ENCODE measurements at places on chromosomes 12 and 14. TPM values are rescaled to one million over a fixed set of nuclear protein-coding genes. Genes with fewer than 3 reads are reported as not detected.

GRCh38 chr14:61860294-61860918 lies 98.2 kb downstream of the SNAPC1 start:
- no peaks in the 10 kb centered on the region for H3K27me3 ChIP-seq
- no peaks in the 10 kb centered on the region for H3K4me1 ChIP-seq
- no peak overlapping the region for H3K27ac ChIP-seq
- peak; percentile 85 for DNase-seq

DNA sequence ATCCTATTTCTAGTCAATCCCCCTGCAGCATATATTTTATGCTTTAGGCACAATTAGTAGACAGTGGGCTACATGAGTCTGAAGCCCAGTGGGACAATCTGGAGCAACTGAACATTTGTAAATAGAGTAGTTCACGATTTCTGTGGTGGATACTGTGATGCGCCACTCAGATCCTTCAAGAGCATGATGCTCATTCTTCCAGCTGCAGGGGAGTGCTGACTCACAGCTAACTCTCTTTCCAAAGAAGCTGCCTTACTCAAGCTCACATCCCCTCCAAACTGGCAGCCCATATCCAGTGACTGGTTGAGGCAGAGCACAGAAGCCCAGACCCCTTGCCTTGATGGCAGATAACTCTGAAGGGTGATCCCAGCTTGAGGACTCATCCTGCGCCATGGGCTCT lies 224.2 kb upstream of the EEA1 start:
- no peak overlapping the region for H3K4me3 ChIP-seq
- no peaks in the 10 kb centered on the region for H3K27me3 ChIP-seq
- peaks cover 5% of the 10 kb centered on the region for H3K4me1 ChIP-seq
- peak; percentile 8 for DNase-seq
- H3K27ac ChIP-seq, result no peak overlapping the region
- H3K36me3 ChIP-seq, result no peaks in the 10 kb centered on the region

DNA sequence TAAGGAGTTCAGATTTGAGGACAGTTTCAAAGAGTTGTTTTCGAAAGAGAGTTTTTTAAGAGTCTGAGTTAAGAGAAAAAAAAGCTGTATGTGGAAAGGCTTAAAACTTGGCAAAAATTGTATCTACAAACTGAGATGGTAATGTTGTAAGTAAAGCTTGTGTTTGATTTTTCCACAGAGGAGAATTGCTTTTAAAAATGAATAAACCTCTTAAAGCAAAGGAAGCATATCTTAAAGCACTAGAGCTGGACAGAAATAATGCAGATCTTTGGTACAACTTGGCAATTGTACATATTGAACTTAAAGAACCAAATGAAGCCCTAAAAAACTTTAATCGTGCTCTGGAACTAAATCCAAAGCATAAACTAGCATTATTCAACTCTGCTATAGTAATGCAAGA lies 50.3 kb downstream of the TMTC3 start:
- H3K27ac ChIP-seq, result no peak overlapping the region
- no peaks in the 10 kb centered on the region for H3K27me3 ChIP-seq
- H3K36me3 ChIP-seq, result peaks cover 16% of the 10 kb centered on the region
- peaks cover 14% of the 10 kb centered on the region for H3K4me1 ChIP-seq
- no peak overlapping the region for H3K4me3 ChIP-seq

GRCh38 chr12:2970744-2971143 lies 11.5 kb downstream of the TEAD4 start:
- H3K27me3 ChIP-seq, result no peaks in the 10 kb centered on the region
- DNase-seq, result no peak
- H3K4me3 ChIP-seq, result no peak overlapping the region
- H3K27ac ChIP-seq, result no peak overlapping the region

- no peak for DNase-seq
- no peaks in the 10 kb centered on the region for H3K4me1 ChIP-seq
- no peak overlapping the region for H3K27ac ChIP-seq
- no peaks in the 10 kb centered on the region for H3K36me3 ChIP-seq
These were observed 39.2 kb downstream of the ZFP36L1 start for GRCh38 chr14:68753690-68754089.

The SLC38A6 gene
- 28.0 TPM for total RNA-seq

The ACSS3 gene
- not detected for total RNA-seq

The GLRX5 gene
- total RNA-seq, result 60.0 TPM

Data from PC-3 (cell line).